ENCODE measurements at places on chromosomes 6 and 20. TPM values are rescaled to one million over a fixed set of nuclear protein-coding genes. Genes with fewer than 3 reads are reported as not detected.

GRCh38 chr6:142946181-142946923 is 1.4 kb upstream of the HIVEP2 start:
- DNase-seq, result peak; percentile 97

DNA sequence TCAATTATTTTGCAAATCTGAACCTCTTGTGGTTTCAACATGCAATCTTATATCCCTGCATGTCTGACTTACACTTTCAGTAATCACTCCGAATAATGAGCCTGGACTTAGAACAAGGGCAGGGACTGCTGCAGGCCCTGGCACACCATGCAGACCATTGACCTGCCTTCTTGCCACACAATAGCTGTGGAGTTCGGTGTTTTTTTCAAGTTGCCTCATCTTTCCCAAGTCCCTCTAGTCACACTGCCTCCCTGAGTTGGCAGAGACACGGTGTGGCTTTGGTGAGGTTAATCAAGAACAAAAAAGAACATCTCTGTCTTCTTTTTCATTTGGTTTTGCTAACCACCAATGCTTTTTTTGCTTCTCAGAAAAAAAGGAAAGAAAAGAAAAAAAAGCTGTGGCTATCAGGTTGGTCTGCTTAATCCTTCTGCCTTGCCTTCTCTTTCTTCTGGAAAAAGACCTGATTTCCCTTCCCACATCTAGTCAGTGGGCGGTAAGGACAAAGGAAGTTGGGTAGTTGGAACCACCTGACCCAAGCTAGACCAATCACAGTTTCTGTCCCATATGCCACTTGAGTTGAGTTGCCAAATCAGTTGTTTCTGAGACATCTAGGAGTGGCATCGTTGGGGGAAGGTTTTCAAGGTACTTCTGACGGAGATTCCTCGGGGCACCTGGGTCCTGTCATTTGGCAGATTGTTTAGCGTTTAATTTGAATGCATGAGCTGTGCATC is 55.9 kb upstream of the TASP1 start:
- DNase-seq, result peak; percentile 86

- DNase-seq, result no peak
Measured at GRCh38 chr6:140225701-140226436, 851.4 kb upstream of the CITED2 start.

GRCh38 chr6:40413239-40413638 is 173.9 kb downstream of the LRFN2 start:
- no peak for DNase-seq

DNA sequence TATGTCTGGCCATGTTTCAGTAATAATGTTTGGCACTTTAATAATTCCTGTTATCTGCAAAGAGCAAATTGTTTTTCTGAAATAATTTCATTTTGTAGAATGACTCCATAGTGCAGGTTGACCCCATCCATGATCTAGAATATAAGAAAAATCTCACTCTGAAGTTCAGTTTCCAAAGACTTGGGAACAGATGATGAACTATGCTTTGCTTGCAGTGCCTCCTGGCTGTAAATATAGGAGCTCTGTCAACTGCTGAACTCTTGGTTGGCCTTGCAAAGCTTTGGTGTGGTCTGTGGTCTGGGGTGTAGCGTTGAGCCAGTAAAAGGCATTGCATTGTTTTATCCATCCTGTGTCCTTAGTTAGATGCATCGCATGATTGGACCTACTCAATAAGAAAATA is 104.0 kb downstream of the PLCB4 start:
- no peak for DNase-seq

DNA sequence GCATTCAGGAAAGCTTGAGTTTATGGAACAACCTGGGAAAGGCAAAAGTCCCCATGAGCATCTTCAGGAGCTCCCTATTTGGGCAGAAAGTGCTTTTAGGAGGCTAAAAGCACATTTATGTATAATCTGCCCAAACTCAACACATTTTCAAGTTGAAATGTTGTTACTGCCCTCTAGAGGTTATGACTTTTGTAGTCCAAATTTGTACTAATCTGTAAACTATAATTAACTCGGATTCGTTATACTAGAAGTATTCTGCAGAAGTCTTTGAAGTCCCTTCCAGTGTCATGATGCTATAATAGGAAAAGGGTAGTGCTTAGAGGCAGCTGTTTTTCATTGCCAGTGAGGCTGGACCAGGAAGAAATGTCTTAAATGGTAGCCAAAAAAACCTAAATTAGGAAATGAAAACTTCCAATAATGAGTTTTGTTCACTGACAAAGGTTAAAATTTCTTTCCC is 44.8 kb upstream of the EMILIN3 start:
- DNase-seq, result no peak

- DNase-seq, result no peak
Measured at GRCh38 chr6:153624528-153624927, 414.5 kb upstream of the OPRM1 start.

GRCh38 chr20:33359399-33360261 is 41.7 kb downstream of the CDK5RAP1 start:
- DNase-seq, result no peak

GRCh38 chr6:6661191-6661590 is 72.7 kb downstream of the LY86 start:
- no peak for DNase-seq

- DNase-seq, result no peak
Measured at GRCh38 chr6:90072935-90073464, 178.7 kb downstream of the GJA10 start.

DNA sequence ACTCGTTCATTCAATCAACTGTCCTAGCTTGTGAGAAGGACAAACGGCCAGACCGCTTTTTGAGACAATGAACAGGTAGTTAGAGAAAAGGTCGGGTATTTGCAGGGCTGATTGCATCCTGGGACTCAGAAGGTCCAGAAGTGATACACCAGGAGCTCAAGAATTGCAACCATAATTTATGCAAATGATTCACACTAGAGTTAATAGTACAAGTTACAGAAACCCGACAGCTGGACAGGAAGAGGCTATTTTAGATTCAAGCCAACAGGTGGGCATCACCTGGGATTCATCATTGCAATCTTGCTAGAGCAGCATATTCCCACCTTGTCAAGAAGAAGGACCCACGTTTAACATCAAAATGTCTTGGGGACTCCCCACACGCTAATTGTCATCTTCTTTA is 83.5 kb downstream of the TNFAIP3 start:
- DNase-seq, result no peak

GRCh38 chr6:139508576-139508975 is 134.1 kb upstream of the CITED2 start:
- no peak for DNase-seq

The PPP1R11 gene
- 21.7 TPM for total RNA-seq

The GHRH gene
- total RNA-seq, result not detected

The SNX3 gene
- 62.3 TPM for total RNA-seq

The PXDC1 gene
- 55.8 TPM for total RNA-seq

The MBOAT1 gene
- total RNA-seq, result 4.6 TPM

The ADGRF4 gene
- total RNA-seq, result not detected

The RTEL1 gene
- 13.8 TPM for total RNA-seq
